A673 (cell line): ENCODE measurements at places on chromosomes 2 and 18. TPM values are rescaled to one million over a fixed set of nuclear protein-coding genes. Genes with fewer than 3 reads are reported as not detected.

The NTSR2 gene
- total RNA-seq, result not detected in 2 replicates

DNA sequence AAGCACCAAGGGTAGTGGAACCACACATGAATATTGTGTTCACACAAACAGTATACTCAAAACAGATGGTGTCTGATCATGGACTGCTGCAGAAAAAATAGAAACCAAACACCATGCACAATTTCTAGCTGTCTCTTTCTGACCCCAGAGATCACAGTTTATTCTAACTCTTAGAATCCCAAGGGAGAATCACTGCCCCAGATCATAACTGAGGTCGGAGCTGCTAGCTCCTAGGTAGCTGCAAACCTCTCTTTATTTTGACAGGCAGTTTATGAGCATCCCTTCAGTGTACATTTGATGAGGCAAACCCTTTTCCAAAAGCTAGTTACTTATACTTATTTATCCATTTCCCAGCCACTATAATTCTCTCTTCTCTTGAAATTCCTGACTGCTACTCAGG, 439.1 kb upstream of the HNMT start:
- DNase-seq, result no peak

The FAM168B gene
- total RNA-seq, result 143 and 149 TPM in 2 replicates

The NBAS gene
- 37.5 and 38.7 TPM in 2 replicates for total RNA-seq

The TRIM54 gene
- 2.2 and 2.8 TPM in 2 replicates for total RNA-seq

GRCh38 chr2:167438206-167438605, 549.9 kb downstream of the XIRP2 start:
- peak; percentile 49 for DNase-seq

The PRSS56 gene
- total RNA-seq, result not detected in 2 replicates

The AQP12B gene
- total RNA-seq, result not detected in 2 replicates

DNA sequence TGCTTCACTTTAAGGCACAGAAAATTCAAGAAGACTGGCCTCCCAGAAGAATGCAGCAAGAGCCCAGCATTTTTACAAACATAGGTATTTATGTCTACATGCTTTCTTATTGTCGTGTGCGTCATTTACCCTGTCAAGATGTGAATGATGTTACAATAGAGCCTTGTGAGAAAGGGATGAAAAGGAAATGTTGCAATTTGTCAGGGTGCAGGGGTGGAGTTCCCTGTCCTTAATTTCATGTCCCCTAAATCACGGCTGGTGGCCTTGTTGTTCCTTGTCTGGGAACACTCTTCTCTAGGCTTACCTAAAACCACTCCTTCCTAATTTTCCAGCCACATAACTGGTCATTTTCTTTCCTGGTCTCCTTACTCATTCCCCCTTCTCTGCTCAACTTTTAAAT, 194.2 kb downstream of the TXNL1 start:
- no peak for DNase-seq

- DNase-seq, result no peak
These were observed 31.4 kb upstream of the TMEM177 start for GRCh38 chr2:119647440-119648169.

GRCh38 chr2:126722546-126722945, 66.6 kb downstream of the GYPC start:
- DNase-seq, result no peak

DNA sequence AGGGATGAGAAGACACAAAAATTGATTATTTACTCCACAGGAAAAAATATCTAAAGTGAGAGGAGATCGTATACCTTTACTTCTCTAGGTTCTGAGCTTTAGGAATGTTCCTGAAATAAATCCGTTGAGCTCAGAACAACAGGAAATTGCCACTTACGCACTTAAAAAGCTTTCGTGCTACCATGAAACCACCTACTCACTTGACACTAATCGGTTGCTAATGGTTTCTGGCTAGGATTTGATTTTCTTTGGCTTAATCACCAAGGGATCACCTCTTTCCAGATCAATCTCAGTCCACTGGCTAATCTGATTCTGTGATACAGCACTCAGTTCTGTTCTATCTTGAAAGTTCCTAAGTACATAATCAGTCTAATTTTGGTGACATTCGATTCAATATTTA, 419.6 kb downstream of the DLGAP1 start:
- peak; percentile 80 for DNase-seq

- peak; percentile 75 for DNase-seq
These were observed 35.0 kb upstream of the PSMD14 start for GRCh38 chr2:161273038-161273760.

GRCh38 chr2:56713978-56714377, 530.2 kb downstream of the CCDC85A start:
- no peak for DNase-seq

DNA sequence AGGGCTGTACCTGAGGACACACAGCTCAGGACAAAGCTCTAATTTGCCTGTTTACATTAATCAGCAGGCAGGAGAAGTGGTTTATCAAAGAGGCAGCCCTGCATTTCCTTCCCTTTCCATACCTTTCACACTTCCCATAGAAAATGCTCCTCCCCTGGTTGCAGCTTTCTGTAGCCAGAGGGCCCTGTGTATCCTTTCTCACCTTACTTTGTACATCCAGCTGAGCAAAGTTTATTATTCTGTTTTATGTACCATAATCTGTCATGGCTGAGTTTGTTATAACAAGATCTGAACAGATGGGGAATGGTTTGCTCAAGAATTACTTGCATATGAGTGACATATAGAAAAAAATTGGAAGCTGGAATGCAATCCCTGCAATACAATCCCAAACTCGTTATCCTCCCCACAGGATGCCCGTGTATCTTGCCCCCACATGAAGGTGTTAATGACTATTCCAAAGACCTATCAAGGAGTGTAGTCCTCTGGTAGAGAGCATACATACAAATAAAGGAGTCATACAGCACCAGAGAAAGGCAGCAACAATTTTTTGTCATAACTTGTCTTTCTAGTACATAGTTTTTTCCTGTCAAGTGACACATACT, 1025.8 kb upstream of the KLHL29 start:
- DNase-seq, result no peak

DNA sequence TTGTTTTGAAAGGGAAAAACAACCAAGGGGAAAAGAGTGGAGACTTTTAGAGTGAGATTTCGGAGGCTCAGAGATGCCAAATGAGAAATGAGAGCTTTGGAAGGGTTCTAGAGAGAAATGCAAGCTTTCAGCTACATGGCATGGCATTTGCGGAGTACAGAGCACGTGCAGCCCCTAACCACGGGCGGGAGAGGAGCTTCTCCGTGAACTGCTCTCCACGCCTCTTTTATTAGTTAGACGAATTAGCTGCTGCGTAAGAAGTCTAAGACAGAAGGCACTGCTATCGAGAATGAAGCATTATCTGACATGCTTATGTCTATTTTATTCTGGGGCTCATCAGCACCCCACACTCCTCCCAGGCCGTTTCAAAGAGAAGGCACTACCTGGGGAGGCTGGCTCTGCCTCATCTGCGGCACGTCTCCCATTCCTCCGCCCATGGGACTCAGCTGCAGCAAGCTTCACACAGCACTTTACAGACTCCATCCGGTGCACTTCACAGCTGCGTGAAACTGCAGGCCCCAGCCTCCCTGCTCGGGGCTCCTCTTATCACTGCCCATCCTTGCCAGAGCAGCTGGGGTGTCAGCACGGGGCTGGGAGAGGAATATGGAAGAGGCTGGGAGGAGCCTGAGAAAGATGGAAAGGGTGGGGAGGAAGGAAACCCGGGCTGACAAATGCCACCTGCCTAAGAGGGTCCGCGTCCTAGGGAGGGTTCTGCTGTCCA, 207.3 kb upstream of the APCDD1 start:
- no peak for DNase-seq

DNA sequence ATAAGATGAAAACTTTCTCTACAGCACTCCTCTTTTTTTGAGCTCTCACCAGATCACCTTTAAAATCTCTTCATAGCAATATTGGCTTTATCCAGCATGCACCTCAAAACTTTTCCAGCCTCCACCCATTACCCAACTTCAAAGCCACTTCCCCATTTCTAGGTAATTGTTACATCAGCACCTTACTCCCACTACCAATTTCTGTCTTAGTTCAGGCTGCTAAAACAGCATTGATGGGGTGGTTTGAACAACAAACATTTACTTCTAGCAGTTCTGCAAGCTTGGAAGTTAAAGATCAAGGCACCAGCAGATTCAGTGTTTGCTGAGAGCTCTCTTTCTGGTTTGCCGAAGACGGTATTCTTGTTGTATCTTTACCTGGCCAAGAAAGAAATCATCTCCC, 114.0 kb upstream of the SLC39A10 start:
- DNase-seq, result no peak

DNA sequence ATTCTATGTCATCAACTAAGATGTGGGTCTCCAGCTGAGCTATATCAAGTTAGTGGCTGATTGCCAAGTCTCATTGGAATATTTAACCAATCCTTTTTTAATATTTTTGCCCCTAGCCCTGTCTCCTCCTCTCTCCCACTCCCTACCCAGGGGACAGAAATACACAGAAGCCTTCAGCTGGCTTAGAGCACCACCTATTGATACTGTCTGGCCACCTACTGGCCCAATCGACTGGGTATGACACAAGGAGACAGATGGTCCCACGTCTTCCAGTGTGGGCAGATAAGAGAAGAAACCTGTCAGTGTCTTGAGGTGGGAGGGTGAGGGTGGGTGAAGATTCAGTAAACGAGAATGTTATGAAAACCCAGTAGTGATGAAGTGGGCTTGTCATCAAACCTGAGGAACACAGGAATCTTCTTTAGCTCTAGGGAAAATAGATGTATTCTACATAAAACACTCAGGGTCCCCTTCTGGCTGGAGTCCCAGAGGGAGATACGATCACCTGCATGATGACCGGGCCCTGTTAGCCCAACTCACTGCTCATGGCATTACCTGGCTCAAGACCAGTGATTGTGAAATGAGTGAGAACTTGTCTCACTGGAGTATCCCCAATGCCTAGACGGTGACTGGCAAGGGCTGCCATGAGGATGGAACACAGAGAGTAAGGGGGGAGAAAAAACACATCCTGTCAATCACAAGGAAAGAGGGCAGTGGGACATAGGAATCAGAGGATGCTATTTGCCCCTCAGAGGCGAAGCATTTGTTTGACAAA, 26.7 kb downstream of the POLR1A start:
- DNase-seq, result peak; percentile 20

- DNase-seq, result no peak
These were observed 4.9 kb downstream of the AAK1 start for GRCh38 chr2:69638630-69639029.

The BCL2 gene
- total RNA-seq, result 19.6 and 24.9 TPM in 2 replicates

GRCh38 chr18:12287684-12288402, 20.2 kb upstream of the TUBB6 start:
- peak; percentile 64 for DNase-seq

The POMC gene
- not detected in 2 replicates for total RNA-seq

GRCh38 chr2:232748038-232748437, 28.3 kb downstream of the KCNJ13 start:
- DNase-seq, result no peak

The CFAP65 gene
- 0.13 and 0.83 TPM in 2 replicates for total RNA-seq

GRCh38 chr2:165191096-165191728, 12.6 kb downstream of the SCN3A start:
- DNase-seq, result no peak

The ANKRD62 gene
- not detected in 2 replicates for total RNA-seq
